Fibroblast of villous mesenchyme (primary cell): ENCODE measurements at places on chromosomes 1 and 21.

DNA sequence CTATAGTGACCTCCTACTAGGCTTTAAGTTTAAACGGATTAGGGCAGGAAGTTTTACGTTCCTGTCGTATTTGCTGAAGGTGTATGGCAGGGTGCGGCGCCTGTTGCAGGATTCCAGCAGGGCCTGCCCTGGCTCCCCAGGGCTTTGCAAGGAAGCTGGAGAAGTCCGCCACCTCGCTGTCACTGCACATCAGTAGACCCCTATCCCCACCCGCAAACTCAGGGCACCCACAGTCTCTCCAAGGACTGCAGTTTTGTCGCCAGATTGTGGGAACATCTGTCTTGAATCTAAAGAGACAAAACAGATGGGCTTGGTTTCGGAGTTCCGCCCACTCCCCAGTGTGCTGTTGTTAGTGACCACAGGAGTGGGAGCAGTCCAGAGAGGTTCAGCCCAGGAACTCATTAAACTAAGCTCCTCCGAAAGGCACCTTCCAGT, 110.8 kb downstream of the CDC7 start:
- DNase-seq: peak; percentile 47

GRCh38 chr1:65066766-65067490, 81.1 kb upstream of the AK4 start:
- peak; percentile 84 for DNase-seq

GRCh38 chr1:111241797-111242196, 14.3 kb downstream of the CHI3L2 start:
- no peak for DNase-seq

GRCh38 chr1:5684791-5685190, 307.4 kb downstream of the NPHP4 start:
- DNase-seq: no peak
